Activated T-helper 1 cell treated with Interleukin-2 at 50 U/mL for 16 hours (primary cell): ENCODE measurements at places on chromosomes 3 and 15.

DNA sequence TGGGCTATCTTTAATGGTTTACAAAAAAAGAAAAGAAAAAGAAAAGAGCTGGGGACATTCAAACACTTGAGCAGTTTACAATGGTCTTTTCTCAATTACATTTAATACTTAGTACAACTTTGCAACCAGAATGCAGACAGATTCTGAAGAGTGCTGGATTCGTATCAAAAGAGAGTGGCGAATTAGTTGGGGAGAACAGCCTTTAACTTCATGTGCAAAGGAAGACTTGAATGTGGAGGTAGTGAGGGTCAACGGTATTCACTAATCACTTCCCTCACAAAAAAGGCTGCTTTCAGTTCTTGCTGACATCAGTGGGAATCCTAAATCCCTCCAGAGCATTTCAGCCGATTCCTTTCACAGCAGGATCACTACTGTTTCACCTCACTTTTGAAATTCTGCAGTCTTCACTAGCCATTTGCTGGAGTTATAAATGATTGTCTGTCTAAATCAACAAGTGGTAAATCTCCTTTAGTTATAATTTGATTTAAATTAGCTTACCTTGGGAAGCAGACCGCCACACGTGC, 323.0 kb upstream of the SEMA6D start:
- no peak for DNase-seq

GRCh38 chr3:154955907-154956533, 124.1 kb upstream of the MME start:
- DNase-seq: no peak

- no peak for DNase-seq
These were observed 13.0 kb upstream of the TNK2 start for GRCh38 chr3:195921334-195921791.

GRCh38 chr3:71025010-71025409, 558.5 kb downstream of the FOXP1 start:
- no peak for DNase-seq

- no peak for DNase-seq
These were observed 1218.0 kb downstream of the NSUN3 start for GRCh38 chr3:95280711-95281352.

GRCh38 chr3:23746441-23746840, 59.3 kb upstream of the UBE2E1 start:
- no peak for DNase-seq
